ENCODE measurements at places on chromosomes 3 and 15.
A peak's percentile ranks its signal among the peaks of the same experiment; 100 is the strongest.

DNA sequence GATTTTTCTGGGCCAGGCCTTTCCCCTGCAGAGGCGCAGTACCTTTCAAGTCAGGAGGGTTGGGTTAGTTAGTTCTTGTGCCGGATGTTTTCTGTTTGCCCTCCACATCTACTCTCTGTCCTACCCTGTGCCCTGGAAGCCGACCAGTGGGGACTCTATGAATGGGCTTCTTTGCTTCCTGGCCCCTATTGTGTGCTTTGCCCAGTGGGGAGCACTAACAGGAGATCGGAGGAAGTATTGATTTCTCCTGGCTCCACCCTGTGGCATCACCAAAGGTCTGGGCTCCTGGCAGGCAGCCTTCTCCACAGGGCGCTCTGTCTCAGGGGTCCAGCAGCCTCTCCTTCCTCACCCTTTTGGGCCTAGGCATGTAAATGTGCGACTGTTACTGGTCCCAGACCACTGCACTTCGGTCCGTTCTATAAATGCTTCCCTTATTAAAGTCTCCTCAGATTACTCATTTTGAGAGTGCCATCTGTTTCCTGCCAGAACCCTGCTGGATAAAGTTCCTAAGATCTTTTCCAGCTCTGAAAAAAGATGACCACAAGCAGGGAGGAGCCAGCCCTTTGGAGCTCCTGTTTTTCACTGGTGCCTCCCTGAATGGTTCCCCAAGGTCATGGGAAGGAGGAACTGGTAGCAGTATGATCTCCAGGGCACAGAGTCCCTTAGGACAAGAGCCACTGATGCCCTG is 44.5 kb downstream of the CTDSPL start:
- DNase-seq = no peak

DNA sequence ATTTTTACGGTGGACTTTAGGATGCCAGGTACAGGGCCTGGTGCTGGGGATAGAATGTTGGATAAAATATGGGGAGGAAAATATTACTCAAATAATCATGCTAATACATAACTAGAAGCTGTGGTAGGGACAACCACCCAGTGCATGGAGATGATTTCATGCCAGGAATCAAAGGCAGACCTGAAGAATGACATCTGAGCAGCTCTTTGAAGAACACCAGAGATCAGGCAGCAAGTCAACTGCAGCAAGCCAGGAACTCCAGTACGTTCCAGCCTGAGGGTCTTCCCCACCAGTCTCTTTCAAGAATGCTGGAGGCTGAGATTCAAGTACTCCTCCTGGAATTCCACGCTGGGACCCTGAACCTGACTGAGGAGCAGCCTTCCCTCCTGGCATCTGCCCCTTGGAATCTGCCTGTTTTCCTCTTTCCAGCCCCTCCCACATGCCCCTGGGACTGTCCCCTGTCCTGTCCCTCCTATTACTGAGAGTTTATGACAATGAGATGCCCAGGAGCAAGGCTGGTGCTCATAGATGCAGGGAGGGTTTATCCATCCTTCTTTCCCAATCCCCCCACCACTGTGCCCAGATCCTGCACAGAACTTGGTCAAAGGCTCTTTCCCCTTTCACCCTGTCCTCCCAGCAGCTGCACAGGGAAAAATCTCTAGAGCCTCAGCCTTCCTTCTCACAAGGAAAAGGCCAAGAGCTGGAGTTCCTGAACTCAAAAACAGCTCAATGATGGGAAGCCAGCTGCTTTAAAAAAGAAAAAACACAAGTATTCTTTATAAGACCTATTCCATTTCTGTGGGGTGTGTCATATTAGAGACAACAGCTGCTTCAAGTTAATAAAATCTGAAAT is 68.0 kb downstream of the PDZRN3 start:
- DNase-seq = peak; percentile 73

DNA sequence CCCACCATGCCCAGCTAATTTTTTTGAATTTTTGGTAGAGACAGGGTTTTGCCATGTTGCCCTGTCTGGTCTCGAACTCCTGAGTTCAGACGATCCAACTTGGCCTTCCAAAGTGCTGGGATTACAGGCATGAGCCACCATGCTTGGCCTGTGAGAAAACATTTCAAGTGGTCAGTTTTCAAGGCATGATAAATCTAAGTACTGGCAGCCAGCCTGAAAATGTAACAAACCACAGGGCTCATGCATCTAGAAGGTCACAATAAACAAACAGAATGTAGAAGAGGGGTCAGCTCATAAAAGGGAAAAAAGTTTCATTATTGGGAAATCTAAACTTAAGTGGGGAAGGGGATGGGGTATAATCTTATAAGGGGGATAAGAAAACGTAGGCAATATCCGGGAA is 39.9 kb downstream of the PPCDC start:
- no peak for DNase-seq

DNA sequence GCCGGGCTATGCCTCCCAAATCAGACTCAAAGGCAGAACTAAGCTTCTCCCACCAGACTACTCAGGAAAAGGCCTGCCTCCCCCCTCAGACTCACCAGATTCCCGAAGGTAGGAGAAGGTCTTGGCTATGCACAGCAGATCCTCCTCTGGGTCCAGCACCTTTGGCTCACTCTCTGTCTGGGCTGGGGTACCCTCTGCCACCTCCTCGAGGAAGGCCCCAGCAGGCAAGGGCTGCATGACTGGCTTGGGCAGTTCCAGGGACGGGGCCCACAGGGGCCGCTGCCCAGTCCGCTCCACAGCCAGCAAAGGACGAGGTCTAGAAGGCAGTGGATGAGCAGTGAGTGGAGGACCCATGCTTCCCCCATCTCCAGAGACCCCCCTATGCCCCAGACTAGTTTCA is 3.3 kb downstream of the CISH start:
- DNase-seq = no peak

DNA sequence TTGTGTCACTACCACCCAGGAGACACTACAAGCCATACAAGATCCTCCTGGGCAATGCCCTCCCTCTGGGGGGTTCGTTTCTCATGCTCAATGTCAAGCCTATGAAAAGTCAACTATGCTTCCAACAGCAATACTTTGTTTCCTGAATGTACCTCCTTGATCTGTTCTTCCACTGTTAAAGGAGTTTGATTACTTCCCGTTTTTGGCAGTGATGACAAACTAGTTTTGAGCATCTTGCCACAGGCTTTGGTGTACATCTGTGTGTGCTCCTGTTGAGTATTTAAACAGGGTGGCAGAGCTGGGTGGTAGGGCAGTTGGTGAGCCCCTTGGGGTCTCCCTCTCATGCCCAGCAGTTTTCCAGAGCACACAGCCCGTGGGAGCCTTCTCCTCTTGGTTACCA is 81.4 kb downstream of the IL12A start:
- no peak for DNase-seq

- no peak for DNase-seq
These were observed 26.9 kb downstream of the PXK start for GRCh38 chr3:58359621-58360020.

- no peak for DNase-seq
These were observed 665.0 kb upstream of the CBLB start for GRCh38 chr3:106533788-106534160.

GRCh38 chr3:108485146-108485545 is 25.2 kb downstream of the MYH15 start:
- no peak for DNase-seq

DNA sequence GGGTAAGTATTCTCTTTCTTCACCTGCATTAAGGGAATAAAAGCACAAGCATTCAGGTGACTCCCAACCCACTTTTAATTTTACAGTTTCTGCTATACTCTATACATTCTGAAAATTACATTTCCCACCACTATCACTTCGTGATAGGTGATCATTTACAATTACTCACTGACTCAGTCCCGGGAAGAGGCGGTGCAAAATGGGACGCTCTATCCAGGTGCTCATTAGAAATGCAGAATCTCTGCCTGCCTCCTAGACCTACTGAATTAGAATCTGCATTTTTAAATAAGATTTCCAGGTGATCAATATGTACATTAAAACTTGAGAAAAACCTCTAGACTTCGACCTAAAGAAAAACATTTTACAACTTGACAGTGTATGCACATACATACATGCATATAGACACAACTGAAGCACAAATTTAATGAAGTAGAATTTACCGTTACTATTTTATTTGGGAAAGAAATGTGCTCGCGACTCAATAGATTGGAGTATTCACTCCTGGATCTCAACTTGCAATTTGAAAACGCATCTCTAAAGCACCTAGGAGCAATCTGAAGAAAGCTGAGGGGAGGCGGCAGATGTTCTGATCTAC is 598 bp upstream of the TGFBR2 start:
- no peak for DNase-seq

GRCh38 chr15:31385736-31386135 is 59.1 kb downstream of the KLF13 start:
- no peak for DNase-seq

DNA sequence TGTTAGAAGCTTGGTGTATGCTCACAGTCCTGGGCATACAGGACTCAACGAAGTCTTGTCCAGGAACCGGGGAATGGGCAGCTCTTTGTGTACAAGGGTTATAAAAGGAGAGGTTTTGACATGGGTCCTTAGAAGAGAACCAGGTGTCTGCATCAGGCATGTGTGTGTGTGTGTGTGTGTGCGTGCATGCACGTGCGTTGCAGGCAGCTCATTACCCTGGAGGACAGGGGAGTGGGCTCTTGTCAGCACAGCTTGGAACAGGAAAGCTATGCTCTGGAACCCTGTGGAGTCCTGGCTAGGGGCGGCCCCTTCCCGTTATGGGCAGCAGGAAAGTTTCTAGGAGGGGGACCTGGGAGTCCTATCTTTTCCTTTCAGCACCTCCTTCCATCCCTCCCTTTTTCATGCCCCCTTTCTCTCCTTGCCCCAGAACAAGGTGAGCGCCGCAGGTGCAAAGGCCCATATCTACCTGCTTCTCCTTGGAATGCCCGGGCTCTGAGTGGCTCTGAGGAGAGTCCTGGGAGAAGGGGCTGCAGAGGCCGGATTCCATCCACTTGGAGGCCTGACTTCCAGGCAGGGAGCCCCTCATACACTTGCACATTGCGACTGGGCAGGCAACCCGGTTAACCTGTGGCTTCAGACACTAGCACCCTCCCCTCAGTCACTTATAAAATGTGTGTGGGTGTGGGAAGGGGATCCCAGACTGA is 33.9 kb upstream of the LCTL start:
- no peak for DNase-seq

DNA sequence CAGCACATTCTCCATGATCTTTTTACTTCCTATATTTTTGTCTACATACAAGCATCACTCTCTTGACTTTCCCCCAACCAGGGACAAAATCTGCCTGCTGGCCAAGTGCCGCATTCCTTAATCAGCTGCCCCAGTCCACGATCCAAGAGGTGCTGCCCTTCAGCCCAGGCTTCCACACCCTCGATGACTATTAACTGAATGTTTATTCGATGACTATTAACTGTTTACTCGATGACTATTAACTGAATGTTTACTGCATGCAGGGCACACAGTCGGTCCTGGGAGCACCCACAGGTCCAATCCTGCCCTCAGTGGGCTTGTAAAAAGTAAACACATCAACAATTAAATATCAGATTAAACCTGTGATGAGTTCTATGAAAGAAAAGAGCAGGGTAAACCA is 256.9 kb downstream of the ARRDC4 start:
- no peak for DNase-seq

GRCh38 chr3:122688996-122689395 is 8.4 kb downstream of the PARP14 start:
- no peak for DNase-seq

DNA sequence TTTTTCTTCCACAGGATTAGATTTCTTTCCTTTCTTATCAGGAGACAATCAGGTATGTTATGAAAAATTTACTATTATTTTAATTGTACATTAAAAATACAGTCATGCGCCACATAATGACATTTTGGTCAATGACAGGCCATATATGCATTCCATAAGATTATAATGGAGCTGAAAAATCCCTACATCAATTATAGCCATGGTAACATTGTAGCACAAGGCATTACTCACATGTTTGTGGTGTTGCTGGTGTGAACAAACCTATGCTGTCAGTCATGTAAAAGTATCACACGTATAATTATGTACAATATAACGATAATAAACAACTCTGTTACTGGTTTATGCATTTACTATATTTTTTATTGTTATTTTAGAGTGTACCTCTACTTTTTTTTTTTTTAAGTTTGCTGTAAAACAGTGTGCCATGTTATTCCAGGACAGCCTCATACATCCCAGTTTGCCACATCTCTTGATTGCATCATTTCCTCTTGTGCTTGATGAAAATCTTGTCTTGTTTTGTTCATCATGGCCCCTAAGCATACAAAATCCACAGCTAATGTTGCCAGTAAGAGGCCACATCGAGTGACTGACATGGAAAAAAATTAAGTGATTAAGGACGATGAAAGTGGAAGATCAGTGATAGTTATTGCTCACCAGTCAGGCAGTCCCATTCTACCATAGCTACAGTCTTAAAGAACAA is 21.4 kb downstream of the CALML4 start:
- no peak for DNase-seq

All from muscle of arm (tissue), 14 donors.